ENCODE measurements at places on chromosomes 11 and 22.

GRCh38 chr11:72584293-72584938 is 89.8 kb downstream of the PDE2A start:
- no peak for DNase-seq

DNA sequence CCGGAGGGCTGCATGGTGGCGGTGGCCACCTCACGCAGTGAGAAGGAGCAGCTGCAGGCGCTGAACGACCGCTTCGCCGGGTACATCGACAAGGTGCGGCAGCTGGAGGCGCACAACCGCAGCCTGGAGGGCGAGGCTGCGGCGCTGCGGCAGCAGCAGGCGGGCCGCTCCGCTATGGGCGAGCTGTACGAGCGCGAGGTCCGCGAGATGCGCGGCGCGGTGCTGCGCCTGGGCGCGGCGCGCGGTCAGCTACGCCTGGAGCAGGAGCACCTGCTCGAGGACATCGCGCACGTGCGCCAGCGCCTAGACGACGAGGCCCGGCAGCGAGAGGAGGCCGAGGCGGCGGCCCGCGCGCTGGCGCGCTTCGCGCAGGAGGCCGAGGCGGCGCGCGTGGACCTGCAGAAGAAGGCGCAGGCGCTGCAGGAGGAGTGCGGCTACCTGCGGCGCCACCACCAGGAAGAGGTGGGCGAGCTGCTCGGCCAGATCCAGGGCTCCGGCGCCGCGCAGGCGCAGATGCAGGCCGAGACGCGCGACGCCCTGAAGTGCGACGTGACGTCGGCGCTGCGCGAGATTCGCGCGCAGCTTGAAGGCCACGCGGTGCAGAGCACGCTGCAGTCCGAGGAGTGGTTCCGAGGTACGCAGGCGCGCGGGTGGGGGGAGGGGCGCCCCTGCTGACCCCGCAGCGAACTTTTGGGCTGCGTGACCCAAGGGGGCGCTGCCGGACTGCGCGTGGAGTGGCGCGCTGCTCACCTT is 670 bp downstream of the NEFH start:
- no peak for DNase-seq

DNA sequence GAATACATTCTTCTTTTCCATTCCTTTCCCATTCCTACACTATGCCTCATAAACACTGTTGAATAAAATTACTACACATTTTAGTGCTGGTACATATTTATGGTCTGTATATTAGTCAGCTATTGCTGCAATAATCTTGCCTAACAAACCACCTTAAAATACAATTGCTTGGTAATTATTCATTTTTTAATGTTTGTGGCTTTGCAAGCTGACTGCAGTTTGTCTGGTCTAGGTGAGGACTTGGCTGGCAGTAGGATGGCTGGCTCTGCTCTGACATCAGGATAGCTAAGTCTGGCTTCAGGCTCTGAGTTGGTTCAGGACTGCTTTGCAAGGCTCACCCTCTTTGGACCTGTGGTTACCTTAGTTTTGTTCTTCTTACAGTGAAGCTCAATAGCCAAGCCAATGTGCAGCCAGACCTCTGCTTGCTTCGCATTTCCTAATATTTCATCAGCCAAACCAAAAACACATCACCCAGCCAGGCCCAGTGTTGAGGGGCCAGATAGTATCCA is 913.4 kb upstream of the RAG2 start:
- DNase-seq: peak; percentile 65

DNA sequence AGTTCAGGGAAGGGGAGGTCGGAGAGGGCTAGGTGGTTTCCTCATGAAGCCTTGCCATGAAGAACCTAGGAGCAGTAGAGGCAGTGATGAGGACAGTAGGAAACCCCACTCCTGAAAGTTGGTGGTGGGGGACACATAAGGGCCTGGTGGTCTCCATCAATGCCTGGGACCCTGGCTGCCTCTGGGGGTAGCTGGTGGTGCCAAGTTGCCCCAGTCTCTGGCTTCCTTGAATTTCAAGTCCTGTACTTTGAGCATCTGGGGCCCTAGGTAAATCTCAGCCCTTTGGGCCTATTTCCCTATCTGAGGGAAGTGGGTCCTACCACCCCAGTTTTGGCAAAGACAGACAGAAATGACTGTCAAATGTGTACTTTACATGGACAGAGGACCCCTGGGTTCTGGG is 28.1 kb downstream of the AMPD3 start:
- no peak for DNase-seq

Data from kidney glomerular epithelial cell (primary cell).